Psoas muscle (tissue), 8 donors: ENCODE measurements at places on chromosomes 3 and 15.

DNA sequence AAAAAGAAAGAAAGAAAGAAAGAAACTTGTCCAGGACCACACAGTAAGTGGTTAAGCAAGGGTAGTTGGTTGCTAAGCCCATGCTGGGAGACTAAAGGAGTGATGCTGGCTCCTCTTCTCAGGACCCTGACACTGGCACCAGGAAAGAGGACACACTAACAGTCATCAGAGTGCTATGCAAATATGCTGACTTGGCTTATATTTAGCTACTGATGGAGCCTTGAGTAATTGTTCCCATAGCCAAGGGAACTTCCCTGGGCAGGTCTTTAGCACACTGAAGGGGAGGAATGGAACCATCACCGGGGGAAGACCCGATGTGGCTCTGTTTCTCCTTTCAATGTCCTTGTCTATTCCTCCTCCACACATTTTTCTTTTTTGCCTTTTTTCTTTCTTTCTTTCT, 6.2 kb downstream of the TMEM40 start:
- DNase-seq = no peak

DNA sequence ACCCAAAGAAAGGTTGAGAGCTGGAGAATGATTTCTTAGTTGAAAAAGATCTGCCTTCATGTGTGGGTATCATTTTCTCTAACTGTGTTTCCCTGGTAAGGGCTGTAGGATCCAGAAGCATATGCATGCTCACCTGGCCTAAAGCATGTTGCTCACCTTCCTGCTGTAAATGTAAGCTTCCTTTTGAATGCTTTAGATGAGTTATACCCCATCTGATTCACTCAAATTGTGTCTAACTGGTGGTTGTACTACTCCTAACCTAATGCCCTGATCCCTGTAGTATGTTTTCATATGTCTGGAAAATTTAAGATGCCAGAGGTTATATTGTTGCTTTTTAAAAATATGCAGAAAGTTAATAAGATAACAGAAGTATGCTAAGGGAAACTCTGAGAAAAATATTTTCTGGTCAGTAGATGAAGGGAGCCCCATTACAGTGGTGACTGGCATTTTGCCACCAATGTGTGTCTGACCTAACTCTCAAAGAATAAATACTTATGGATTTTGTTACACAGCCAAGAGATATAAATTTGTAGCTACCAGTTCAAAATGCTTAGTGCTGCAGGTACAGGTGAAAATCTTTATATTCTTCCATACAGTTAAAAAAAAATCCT, 7.7 kb downstream of the FILIP1L start:
- no peak for DNase-seq

GRCh38 chr15:60020736-60021135, 16.6 kb downstream of the FOXB1 start:
- no peak for DNase-seq

DNA sequence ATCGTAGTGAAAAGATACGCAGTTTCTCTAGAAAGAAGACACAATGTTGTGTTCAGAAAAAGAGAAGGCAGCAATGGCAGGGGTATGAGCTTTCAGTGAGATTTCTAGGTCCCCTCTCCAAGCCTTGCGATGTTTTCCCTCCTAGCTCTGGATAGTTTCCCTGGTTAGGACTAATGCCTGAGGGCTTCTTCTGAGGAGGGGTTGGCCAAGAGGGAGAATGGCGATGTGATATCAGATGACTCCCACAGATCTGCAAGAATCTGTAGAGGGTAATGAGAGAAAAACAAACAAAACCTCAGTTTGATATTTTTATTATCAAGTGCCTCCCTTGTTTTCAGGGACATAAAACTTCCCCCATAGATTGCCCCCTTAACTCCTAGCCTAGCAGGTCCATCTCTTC, 4.1 kb upstream of the CLDN1 start:
- DNase-seq = no peak

DNA sequence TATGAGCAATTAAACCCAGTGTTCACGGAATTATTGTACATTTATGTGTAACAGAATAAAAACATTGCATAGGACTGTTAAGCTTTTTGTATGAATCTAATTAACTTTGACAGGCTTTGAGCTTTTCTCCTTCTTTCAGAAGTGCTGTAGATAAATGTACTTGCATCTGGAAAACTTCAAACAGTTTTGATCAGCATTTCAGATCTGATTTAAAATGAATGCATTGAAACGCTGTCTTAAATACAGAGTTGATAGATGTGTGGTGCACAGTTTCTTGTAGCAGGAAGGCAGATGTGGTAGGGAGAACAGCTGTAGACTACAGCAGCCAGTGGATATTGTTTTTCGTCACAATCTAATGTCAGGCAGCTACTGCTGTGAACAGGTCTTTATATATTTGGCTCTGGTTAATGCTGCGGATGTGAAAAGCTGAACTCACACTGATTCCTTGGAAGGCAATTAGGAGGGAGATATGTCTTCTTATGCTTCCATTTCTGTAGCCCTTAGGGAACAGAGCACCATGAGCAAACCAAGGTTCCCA, 193.8 kb upstream of the GOLIM4 start:
- no peak for DNase-seq
